T47D (cell line): ENCODE measurements at places on chromosomes 7 and 10.

- no peak for DNase-seq
Measured at GRCh38 chr10:111392910-111393309, 316.1 kb downstream of the ADRA2A start.

- no peak for DNase-seq
Measured at GRCh38 chr10:48683868-48684267, 805 bp upstream of the WDFY4 start.

- DNase-seq = no peak
Measured at GRCh38 chr10:72851509-72851908, 42.0 kb upstream of the OIT3 start.

DNA sequence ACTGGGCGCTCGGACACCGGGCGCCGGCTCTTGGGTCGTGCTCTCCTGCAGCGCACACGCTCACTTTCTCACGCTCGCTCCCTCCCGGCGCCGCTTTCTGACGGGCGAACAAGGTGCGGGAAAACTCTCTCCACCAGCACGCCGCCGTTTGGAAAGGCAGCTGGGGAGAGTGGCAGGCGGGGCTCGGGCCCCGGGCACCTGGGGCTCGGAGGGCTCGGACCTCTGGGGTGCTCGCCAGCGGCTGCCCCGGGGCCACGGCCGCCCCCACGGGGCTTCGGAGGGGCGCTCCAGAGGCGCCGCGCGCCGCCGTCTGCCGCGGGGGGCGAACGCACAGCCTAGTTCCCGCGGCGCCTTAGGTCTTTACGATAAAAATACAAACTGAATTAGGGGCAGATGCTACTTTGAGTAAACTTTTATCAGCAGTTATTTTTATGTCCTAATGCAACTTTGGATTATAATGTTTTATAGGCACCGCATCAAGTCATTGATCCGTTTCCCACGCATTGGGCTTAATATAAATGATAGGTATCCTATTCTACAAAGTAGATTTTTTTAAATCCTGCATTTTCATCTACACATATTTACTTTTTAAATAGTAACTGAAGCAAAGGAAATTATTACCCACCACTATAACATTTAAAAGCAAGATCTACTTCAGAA, 535 bp upstream of the EPC1 start:
- DNase-seq = no peak

DNA sequence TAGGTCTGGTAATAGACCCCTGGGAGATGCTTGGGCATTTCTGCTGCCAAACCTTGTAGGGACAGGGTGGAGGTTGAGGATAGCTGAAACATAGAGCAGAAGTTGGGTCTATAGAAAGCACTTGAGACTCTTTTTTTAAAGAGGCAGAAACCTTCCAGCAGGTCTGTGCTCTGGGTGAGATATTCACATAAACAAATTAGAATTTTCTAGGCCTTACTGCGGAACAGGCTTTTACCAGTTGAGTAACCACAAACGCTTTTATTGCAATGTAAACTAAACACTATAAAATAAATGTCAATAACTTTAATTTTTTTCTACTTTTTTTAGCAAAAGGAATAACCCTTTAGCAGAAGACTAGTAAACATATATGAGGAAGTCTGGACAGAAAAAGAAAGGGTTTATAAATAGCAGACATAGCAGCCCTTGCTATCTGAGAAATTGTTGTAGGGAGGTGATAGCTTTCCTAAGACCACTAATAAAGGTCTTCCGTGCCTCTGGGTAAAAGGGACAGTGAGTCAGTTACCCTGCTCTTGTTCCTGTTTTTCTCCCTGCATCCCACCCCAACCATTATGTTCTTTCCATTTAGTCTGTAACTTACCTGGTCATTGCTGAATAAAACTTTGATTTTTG, 38.7 kb downstream of the CACNB2 start:
- no peak for DNase-seq

- DNase-seq = no peak
Measured at GRCh38 chr10:1896153-1896552, 158.8 kb upstream of the ADARB2 start.

- DNase-seq = no peak
Measured at GRCh38 chr10:129586898-129587443, 119.9 kb downstream of the MGMT start.

- DNase-seq = no peak
Measured at GRCh38 chr10:28256776-28257175, 46.1 kb downstream of the MPP7 start.

GRCh38 chr7:16356301-16356958, 64.9 kb downstream of the CRPPA start:
- no peak for DNase-seq

DNA sequence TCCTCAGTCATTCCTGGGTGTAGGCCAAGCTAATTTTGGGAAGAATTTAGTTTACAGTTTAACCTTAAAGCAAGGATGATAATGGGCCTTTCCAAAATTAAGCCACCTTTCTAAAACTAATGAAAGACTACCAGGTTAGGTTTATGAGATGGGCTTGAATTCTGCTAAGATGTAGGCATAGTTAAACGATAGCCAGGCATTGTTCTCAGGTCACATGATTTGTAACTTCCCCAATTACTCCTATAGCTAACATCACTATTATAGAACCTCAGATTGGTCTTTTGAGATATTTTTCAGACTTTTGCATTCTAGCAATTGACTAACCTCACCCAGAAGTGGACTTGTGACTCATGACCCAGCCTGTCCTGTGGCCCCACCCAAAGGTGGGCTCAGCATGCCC, 7.0 kb upstream of the NUB1 start:
- no peak for DNase-seq

- no peak for DNase-seq
Measured at GRCh38 chr7:19339512-19339911, 194.3 kb upstream of the FERD3L start.

DNA sequence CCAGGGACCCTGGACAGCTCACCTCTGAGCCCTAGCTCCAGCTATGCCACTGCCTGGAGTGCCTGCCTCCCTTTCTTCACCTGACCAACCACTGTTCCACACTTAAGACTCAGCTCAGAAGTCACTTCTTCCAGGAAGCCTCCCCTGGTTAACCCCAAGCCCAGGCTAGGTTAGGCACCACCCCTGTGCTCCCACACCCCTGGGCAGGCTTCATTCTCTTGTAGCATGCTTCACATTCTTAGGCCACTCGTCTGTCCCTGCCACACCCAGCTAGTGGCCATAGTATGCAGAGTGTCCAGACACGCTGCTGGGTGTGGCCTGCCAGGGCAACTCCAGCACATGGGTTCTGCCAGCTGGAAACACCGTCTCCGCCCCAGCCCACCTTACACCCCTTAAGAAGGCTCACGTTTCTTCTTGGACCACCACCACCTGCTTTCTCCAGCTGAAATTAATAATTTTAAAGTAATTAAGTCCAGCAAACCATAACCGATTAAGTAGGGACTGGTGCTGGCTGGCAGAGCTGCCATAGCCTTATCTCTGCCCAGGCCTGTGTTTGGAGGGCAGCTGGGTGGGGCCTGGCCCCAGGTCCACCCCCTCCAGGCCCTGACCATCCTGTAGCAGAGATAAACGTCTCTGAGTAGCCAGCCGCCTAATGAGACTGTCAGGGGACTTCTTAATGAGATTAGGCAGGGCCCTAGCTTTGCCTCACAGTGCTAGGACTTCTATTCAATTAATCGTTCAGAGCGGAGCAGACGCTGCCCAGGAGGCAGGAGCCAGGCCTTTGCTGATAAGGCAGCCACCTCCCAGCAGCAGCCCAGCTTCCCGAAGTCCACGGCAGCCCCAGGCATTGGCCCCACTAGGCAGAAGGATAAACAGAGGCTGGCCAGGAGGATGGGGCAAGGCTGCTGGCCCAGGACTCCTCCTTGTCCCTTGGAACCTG, 20.5 kb downstream of the GRID1 start:
- peak; percentile 31 for DNase-seq

GRCh38 chr7:93715234-93715633, 140.7 kb upstream of the CALCR start:
- no peak for DNase-seq

- no peak for DNase-seq
Measured at GRCh38 chr10:106830006-106830405, 334.5 kb downstream of the SORCS1 start.

GRCh38 chr10:16863766-16864165, 46.5 kb upstream of the RSU1 start:
- DNase-seq = no peak

GRCh38 chr10:103284170-103284569, 7.2 kb downstream of the INA start:
- no peak for DNase-seq

GRCh38 chr7:25361863-25362262, 133.6 kb upstream of the NPVF start:
- no peak for DNase-seq

- DNase-seq = no peak
Measured at GRCh38 chr10:93596539-93596938, 4.5 kb downstream of the RBP4 start.

DNA sequence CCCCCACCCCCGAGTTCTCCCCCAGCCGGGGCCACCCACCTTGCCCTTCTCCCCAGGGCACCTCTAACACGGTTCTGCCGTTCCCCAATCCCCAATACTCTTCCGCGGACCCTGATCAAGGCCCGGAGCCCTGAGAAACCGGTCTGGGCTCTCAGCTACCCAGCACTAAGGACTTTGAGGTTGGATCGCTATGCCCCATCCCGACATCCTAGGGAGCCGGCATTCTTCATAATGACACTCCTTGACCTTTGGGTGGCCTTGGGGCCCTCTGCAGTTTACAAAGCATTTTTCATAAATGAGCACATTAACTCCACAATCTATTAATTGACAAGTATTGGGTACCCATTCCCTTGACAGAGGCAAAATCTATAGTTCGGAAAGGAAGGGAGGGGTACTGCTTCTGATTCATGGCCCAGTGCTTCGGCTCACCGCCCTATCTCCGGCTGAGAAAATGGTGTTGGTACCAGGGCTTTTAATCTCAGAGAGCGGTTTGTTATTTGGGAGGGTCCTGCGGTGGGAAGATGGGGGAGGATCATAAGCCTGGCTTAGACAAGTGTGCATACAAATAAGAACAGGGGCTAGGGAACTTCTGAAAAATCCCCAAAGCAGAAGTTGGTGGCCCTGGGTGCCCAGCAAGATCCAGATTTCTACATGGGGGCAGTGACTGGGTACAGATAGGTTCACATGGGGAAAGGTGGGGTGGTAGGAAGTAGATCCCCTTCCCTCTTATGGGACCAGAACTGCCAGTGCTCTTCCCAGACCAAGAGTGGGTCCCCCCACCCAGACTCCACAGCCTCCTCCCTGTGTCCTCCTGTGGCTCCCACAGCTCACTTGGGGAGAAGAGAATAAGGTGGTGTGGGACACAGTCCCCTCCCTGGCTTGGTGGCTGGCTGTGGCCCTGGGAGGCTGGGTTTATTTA, 3.2 kb downstream of the IMPDH1 start:
- no peak for DNase-seq

- no peak for DNase-seq
Measured at GRCh38 chr7:5360971-5361370, 62.7 kb downstream of the TNRC18 start.

DNA sequence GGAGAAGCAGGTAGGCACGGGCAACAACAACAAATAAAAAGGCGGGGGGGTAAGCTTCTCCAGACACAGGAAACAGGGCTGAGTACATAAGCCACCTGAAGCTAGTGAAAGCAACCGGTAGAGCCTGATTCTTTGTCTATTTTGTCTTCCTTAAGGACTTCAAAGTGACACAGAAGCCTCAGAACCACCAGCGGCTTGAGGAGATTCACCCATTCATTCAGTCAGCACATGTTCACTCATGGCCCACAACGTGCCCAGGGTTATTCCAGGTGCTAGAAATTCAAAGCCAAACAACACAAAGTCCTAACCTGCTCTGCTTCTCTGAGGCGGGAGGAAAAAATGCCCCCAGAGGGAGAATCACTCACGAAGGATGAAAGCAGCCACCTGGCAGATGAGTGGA, 69.3 kb upstream of the C7orf33 start:
- no peak for DNase-seq

- DNase-seq = no peak
Measured at GRCh38 chr10:100869399-100869798, 43.4 kb upstream of the SLF2 start.

- DNase-seq = peak; percentile 78
Measured at GRCh38 chr10:49594594-49594993, 15.5 kb upstream of the SLC18A3 start.
